ENCODE measurements at places on chromosomes 16 and 17.
A peak's percentile ranks its signal among the peaks of the same experiment; 100 is the strongest.

DNA sequence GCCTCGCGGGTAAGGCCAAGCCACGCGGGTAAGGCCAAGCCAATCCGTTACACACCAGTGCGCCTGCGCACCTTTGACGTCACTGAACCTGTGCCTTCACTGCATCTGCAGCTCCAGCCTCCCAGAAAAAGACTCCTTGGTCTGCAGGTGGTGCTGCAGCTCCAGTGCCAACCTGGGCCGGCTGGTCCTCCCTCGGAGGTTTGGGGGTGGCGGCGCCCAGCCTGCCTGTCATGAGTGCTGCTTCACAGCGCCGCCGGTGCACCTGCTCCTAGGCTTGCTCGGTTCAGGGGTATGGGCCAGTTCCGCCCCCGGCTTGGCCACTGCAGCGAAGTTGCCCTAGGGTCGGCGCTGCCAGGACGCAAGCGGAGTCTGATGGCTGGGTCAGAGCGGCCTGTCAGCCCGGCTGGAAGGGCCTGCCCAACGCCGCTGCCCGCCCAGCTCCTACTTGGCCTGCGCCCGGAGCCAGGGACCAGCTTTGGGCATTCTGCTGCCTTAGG, 146.6 kb downstream of the USP22 start:
- DNase-seq, result peak; percentile 1

DNA sequence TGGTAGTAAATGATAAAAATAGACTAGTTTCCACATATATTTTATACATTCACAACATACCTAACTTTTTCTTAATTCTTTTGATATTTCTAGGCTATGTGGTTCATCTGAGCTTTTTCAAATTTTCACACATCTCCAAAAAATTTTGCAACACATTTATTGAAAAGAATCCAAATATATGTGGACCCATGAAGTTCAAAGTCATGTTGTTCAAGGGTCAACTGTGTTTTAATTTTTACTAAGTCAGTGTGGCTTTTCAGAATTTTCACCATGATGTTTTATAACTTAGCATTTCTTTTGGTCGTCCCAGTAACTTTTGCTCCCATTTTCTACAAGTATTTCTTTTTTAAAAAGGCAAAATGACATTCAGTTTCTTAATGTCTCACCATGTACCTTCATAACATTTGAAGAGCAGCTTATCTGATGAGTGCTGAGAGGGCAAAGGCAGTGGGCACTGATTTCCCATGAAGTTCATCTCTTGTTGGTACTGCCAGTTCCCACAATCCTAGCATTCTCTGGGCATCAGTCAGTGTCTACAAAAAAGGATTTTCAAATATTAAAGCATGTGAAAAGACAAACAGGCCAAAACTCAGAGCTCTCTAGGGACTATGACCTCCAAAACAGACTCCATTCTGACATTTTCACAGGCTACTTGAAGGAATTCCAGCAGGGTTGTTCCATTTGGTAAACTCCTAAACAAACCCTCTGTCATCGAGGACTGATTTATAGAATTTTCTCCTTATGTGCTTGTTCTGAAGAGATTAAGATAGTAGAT, 80.3 kb downstream of the MRTFB start:
- DNase-seq, result no peak

GRCh38 chr17:62657145-62657665, 29.7 kb downstream of the MRC2 start:
- DNase-seq, result no peak

DNA sequence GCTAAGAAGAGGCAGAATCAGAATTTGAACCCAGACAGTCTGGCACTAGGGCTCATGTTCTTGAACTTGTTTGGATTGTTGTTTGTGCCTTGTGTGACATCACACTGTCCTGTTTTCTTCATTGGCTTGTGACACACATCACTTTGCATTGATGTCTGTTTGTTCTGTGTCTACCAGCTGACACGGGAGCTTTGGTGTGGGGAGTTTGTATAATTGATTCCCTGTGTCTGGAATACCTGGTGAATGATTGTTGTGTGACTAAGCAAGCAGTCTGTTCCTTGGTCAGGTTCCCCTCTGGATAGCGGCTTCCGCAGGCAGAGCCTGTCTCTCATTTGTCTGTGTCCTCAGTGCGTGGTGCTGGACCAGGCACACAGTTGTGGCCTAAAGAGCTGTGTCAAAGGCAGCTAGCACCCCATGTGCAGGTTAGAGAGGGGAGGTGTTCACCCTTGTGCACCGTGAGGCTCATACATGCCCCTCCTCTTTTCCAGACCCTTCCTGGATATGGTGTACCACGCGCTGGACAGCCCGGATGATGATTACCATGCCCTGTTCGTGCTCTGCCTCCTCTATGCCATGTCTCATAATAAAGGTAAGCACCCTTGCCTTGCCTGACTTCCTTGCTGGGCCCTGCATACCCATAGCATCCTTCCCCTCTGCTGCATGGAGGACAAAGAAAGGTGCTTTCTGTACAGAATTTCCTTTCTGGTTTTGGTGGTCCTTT, 80.1 kb downstream of the CLEC16A start:
- DNase-seq, result no peak

- no peak for DNase-seq
These were observed 656 bp upstream of the KCTD13 start for GRCh38 chr16:29926711-29927052.

DNA sequence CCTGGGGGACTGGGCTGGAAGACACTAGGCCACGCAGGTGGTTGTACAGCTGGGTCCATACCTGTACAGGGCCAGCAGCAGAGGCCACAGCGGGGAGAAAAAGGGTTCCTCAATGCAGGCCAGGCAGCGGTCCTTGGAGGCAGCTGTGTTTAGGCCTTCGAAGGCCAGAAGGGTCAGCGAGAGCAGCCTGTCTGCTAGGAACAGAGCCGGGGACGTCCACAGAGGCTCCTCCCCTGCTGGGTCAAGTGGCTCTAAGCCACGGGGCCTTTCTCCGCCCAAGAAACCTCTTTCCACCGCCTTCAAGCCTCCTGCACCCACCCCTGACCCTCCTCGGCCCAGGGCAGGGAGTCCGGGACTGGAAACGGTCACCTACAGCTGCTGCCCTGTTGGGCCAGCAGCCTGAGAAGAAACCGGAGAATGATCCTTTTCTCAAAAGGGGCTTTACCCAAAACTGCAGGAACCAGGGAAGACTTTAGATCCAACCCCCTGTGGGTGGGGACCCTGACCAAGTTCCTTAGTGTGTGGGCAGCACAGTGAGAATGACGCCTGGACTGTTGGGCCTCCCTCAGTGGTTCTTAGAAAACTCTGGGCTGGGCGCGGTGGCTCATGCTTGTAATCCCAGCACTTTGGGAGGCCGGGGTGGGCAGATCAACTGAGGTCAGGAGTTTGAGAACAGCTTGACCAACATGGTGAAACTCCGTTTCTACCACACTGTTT, 8.4 kb upstream of the SPATA2L start:
- DNase-seq, result no peak

GRCh38 chr16:80720804-80721371, 83.5 kb downstream of the CDYL2 start:
- no peak for DNase-seq

- DNase-seq, result no peak
These were observed 1.7 kb downstream of the SLC25A10 start for GRCh38 chr17:81713556-81714411.

GRCh38 chr17:6305613-6306360, 129.1 kb downstream of the AIPL1 start:
- no peak for DNase-seq

- DNase-seq, result no peak
These were observed 129.0 kb downstream of the CCDC182 start for GRCh38 chr17:57615836-57616757.

GRCh38 chr16:5642436-5642835, 544.8 kb upstream of the EEF2KMT start:
- DNase-seq, result no peak

DNA sequence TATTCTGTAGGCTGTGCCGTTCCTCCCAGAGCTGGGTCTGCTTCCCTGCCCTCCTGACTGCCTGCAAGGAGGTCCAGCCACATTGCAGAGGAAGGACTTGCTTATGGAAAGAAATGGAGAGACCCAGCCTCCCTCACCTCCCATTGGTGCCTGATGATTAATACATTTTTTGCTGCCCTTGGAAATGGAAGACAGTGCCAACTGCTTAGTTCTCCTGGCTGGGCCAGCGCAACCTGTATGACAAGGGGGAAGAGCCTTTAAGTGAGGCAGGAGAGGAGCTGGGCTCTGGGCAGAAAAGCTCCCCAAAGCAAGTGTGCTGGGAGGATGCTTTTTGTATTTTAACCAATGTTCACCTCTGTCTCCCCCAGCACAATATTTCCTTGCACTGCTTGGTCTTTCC, 238.5 kb downstream of the SOX9 start:
- no peak for DNase-seq

DNA sequence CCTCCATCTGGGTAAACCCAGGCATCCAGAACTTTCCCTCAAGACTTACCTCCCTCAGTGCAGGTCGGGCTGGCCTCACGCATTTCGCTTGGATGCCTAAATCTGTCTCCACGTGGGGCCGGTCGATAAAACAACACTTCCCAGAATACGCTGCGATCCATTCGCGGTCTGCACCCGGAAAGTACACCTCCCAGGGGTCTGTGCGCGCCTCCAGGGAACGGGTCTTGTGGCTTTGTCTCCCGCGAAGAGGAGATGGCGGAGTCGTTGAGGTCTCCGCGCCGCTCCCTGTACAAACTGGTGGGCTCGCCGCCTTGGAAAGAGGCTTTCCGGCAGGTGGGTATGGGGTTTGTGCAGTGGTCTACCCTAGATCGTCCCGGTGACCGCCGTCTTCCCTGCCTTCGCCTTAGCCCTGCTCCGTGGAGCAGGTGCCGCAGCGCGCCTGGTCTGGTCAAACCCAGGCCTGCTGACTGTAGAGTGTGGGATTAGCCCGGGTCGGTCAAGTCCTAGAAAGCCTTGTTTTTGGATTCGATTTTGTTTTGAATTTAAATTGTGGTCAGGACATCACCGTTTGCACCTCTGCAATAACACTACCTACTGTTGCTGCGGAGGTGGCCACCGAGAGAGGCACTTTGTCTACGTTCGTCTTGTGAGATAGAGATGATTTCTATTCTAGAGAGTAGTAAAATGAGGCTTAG, at the start of gene RPAIN:
Gene RPAIN, plus strand, starts transcription at position 224 of the 695 bp plus-strand sequence. Its CDS starts 29 bp downstream, at position 253.
- peak; percentile 94 for DNase-seq

DNA sequence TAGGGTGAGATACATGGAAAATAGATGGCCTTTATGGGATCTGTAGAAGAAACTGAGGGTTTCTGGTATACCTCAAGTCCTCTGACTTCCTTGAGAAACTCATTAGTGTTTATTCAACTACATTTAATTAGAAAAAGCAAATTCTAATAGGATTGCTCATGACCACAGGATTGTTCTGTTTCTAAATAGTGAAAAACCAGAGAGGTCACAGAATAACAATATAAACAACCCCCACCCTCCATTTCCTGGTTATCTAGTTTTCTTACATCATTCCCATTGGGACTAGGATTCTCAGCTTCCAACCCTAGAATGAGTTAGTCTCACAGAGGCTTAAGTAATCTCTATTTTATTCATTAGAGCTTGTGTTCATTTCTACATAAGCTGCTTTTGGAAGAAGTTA, 30.0 kb downstream of the SF3B3 start:
- DNase-seq, result no peak

DNA sequence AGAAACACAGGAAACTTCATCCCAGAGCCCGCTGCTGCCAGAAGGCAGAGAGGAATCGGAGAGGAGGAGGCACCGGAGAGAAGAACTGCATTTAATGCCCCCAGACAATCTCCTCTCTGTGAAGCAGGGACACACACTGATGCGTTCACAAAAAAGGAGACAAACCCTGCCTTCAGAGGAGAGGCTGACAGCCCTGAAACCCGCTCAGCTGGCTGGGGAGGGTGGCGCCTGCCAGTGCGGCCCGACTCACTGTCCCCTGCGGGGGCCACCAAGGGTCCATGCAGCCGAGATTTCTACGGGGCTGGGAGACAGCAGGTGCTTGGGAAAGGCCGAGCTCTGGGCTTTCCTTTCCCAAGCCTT, 21.9 kb upstream of the CACNG1 start:
- DNase-seq, result no peak

All from CD4-positive, CD25-positive, alpha-beta regulatory T cell (primary cell).